Stimulated activated CD4-positive, alpha-beta T cell treated with anti-CD3 and anti-CD28 coated beads, Interleukin-2, amount 100 ng/mL, for 24 hours (primary cell): ENCODE measurements at places on chromosomes 3 and 15.

GRCh38 chr3:194237110-194237509 is 101.2 kb downstream of the HES1 start:
- no peak for DNase-seq

DNA sequence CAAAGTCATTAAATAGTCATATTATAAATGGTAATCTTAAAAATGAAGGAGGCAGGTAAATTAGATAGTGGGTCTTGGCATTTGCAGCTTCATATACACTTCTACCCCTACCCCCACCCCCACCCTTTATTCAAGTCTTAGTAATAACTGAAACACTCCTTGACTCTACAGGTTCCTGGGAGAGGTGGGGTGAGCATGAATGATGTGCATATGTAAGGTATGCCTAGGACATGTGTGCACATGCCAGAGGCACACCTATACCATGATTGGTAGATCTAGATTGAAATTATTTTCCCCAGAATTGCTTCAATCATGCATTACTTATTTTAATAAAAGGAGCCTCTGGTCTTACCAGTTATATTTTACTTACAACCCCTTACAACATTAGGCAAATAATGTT is 40.1 kb upstream of the PDCD6IP start:
- DNase-seq = no peak

DNA sequence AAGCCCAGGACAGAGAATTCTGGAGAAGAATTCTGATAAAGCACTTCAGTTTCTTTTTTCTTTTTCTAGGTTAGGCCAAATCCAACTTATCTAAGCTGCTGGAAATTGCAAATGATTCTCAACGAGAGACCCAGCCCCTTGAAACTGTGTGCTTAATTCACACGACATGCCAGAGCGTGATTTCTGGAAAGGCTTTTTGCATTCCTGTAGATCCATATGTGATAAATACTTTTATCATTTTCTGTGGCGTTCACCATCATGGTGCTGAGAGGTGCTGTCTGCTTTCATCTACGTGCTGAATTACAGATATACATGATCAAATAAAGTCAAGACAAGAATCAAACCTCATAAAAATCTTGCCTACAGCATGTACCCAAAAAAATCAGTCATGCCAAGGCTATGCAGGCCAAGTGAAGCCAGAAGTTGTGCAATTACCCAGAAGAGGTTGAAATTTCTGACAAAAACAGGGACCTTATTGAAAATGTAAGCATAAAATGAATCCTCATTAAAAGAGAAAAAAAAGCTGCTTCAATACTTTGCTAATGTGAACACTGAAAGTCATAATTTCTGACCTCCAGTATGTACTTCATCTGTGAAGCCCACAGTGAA is 10.8 kb upstream of the MEF2A start:
- DNase-seq = no peak

DNA sequence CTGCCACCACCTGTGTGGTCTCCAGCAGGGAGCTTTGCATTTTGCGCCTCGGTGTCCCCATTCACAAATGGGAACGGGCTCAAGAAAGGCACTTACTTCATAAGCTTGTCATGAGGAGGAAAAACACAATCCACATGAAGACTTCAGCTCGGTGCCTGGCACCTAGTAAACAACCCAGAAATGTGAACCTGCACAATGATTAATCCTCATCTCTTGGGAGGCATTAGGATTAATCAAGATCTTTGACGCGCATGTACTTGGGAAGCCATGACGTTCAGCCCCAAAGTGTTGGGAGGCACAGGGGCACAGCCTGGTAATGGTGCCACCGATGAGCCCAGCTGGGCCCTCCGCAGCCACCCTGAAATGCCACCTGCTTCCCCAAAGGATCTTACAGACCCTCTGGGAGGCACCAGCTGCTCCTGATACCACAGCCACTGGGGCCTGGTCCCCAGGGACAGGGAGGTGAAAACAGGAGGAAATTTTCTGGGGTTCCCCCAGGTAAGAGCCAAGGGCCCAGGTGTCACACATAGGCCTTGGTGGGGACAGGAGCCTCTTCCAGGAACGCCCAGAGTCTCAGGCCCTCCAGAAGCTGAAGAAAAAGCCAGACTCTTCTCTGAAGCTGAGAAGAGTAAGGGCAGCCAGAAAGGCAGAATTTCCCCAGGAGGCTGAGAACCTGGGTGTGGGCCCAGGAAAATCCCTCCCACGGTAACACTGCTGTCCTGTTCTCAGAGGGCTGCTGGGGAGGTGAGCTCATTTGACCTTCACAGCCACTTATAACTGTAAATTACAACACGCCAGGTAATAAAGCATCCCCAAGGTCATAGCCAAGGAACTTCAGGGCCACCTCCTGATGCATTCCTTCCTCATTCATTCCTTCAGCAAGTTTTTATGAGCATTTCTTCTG is 507.5 kb downstream of the SHQ1 start:
- no peak for DNase-seq

DNA sequence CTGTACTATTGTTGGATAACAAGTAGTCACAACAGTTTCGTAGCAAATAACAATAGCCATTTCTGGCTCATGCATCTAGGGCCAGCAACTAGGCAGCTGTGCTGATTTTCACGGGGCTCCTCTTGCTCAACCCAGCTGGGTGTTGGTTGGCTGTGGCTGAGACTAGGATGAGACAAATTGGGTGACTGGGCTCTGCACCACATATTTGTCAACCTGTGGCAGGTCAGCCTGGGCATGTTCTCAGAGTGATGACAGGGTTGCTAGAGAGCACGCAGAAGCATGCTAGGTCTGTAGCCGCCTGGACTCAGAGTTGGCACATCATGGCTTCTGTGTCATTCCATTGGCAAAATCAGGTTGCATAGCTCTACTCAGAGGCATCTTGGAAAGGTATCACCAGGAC is 175.9 kb downstream of the OTOL1 start:
- no peak for DNase-seq

DNA sequence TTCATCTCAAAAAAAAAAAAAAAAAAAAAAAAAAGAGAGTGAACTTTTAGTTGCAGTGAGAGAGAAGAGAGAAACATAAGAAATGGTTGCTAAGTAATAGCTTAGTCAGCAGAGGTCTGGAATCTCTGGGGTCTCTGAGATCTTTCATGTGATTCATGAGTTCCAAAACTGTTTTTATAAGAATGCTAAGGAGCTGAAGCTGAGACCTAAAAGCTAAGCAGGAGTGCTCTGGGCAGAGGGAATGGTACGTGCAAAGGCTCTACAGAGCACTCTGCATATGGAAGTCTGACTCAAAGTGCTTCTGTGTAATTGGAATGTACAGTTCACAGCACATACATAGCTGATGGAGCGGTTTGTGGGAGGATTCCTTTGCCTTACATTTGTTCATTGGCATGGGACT is 66.3 kb upstream of the LRIG1 start:
- no peak for DNase-seq

DNA sequence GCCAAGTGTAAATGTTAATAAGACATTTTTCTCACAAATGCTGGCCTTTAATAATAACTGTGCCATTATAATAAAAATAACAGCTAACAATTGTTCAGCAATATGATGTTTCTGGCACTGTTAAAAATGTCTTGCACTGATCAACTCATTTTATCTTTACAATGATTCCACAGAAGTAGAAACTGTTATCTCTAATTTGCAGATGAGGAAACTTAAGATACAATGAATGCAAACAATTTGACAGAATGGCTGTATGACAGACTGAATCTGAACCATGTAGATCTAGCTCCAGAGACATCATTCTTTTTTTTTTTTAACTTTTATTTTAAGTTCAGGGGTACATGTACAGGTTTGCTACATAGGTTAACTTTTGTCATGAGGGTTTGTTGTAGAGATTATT is 755.0 kb downstream of the TBL1XR1 start:
- DNase-seq = no peak

GRCh38 chr3:72494130-72494529 is 354.1 kb downstream of the SHQ1 start:
- DNase-seq = no peak

DNA sequence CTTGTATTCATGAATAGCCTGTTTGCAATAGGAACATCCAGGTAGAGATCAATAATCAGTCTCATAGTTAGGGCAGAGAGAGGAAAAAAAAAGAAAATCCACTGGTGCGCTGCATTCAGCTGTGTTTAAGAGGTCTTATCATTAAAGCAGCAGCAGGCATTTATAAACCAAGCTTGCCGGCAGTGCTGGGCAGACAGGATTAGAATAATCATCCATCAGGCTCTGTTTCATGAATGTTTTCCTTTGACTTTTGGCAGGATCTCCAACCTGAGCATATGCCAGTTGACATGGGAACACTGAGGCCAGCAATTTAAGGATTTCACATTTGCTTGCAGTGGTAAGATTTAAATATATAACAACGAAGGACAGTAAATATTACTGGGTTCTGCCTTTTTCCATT is 305.2 kb upstream of the SEMA6D start:
- DNase-seq = no peak

GRCh38 chr3:59502806-59503205 is 453.0 kb upstream of the CFAP20DC start:
- peak; percentile 35 for DNase-seq

GRCh38 chr15:68489421-68489820 is 57.5 kb upstream of the ITGA11 start:
- DNase-seq = no peak

GRCh38 chr3:46685446-46685845 is 8.0 kb downstream of the ALS2CL start:
- DNase-seq = no peak

- DNase-seq = no peak
Observed at GRCh38 chr3:13045241-13045903, 27.9 kb downstream of the IQSEC1 start.

DNA sequence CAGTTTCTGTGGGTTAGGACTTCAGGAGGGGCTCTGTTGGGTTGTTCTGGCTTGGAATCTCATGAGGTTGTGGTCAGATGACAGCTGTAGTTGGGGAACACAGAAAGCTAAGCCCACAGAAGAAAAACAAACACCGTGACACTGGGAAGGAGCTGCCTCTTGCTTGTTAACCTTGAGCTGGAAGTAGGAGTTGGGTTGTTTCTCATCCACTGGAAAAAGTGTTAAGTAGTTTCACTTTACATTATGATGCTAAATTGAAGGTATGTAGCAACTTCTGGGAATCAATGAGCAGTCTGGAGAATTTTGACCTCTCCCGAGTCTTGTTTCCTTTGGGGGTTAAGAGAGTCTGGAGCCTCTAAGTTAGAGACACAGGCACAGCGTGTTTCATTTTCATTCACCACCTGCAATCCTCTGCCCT is 20.4 kb downstream of the HACD3 start:
- DNase-seq = no peak

- DNase-seq = no peak
Observed at GRCh38 chr3:163951397-163951987, 1126.8 kb downstream of the SI start.

DNA sequence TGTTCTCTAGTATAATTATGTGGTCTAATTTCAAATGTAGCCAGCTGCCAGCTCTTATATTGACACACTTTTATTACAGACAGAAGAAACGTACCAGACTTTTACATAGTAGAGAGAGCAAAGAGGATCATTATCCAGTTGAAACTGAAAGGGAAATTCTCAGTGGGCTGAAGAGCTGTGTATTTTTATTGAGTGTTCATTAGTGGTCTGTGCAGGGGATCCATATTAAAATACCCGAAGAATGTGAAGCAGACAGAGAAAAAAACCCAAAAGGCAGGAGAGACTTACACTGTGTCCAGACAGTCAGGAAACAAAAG is 41.3 kb downstream of the MYRIP start:
- DNase-seq = no peak

- peak; percentile 70 for DNase-seq
Observed at GRCh38 chr15:51162865-51163762, 68.4 kb upstream of the TNFAIP8L3 start.

GRCh38 chr3:113769551-113769950 is 22.7 kb downstream of the ATP6V1A start:
- no peak for DNase-seq

- DNase-seq = no peak
Observed at GRCh38 chr3:37100411-37100810, 74.0 kb downstream of the LRRFIP2 start.

GRCh38 chr15:48855501-48856440 is 22.2 kb upstream of the EID1 start:
- no peak for DNase-seq

- DNase-seq = no peak
Observed at GRCh38 chr3:171966533-171967136, 72.7 kb upstream of the FNDC3B start.

- no peak for DNase-seq
Observed at GRCh38 chr3:99809565-99809964, 8.1 kb upstream of the CMSS1 start.

DNA sequence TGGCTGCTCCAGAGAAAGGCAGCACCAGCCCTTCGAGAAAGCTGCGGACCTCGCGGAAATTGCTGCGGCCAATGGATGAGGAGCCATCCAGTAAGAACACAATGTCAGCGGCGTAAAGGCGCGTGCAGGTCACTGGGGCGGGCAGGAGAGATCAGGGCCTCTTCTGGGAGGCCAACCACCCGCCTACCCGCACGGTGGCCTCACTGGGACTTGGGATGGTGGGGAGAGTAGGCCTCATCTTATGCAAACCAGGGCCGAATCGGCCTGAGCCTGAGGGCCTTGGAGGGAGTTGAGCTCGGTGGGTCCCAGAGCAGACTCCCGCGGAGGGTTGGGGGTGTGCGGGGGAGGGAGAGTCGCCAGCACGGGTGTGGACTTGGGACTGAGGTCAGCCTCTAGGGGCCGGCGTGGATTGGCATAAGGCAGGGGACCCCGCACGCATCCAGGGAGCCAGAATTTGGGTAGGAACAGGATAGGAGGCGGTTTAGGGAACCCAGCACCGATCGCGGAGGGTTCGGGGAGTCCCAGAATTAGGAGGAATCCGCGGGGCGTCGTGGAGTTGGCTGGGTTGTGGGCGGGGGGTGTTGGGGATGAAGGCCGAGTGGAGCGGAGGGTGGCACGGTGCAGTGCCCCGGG is 596 bp downstream of the COL7A1 start:
- DNase-seq = no peak

- no peak for DNase-seq
Observed at GRCh38 chr15:99098426-99098825, 6.5 kb upstream of the SYNM start.

DNA sequence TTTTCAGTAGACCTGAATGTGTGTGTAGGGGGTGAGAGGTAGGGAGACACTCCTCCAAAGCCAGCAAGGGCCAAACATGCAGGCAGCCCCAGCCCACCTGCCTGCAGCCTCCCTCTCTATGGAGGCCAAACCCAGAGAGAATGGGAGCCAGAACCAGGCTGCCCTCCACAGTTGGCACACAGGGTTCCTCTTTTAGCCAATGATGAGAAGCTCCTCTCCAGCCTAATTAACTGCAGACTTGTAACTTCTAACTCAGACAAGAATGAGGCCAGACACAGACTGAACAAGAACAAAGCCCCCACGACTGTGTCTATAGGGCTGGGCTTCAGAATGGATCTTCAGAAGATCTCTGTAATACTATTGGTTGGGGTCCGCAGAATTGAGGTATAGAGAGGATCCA is 12.3 kb upstream of the TLE3 start:
- DNase-seq = no peak

- peak; percentile 40 for DNase-seq
Observed at GRCh38 chr3:170689893-170690660, 104.2 kb upstream of the SLC7A14 start.
